ENCODE measurements at places on chromosomes 7 and 10. TPM values are rescaled to one million over a fixed set of nuclear protein-coding genes. Genes with fewer than 3 reads are reported as not detected.

GRCh38 chr7:101527844-101528667, 101.0 kb downstream of the MYL10 start:
- no peak overlapping the region for H3K4me3 ChIP-seq
- no peak overlapping the region for H3K27ac ChIP-seq
- no peaks in the 10 kb centered on the region for H3K36me3 ChIP-seq
- H3K4me1 ChIP-seq = no peaks in the 10 kb centered on the region
- H3K27me3 ChIP-seq = no peaks in the 10 kb centered on the region
- no peak for DNase-seq

DNA sequence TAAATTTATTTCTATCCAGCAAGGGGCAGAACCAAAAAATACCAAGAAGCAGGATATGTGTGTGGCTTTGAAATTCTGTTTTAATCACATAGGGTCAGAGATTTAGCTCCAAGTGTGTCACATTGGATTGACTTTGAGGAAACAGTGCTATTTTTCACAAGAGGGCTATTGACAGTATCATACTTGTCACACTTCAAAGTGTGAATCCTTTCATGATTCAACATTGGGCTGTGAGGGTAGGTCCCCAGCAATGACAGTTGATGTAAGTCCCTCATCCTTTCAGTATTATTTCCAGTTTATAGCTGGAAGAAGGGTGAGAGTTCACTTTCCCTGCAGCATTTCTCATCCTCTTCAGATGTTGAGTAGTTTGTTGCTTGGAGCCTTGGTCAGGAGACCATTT, 7.4 kb downstream of the CCNY start:
- no peak for DNase-seq
- no peak overlapping the region for H3K4me3 ChIP-seq
- H3K4me1 ChIP-seq = peaks cover 59% of the 10 kb centered on the region

CTBP2 gene
- 46.9 TPM for total RNA-seq

CYP2C19 gene
- 4.0 TPM for total RNA-seq
